Mesothelial cell of epicardium (in vitro differentiated cells): ENCODE measurements at places on chromosomes 16 and 17. TPM values are rescaled to one million over a fixed set of nuclear protein-coding genes. Genes with fewer than 3 reads are reported as not detected.

The PABPN1L gene
- total RNA-seq, result 0.22 to 0.41 TPM (median 0.40 TPM) in 3 replicates

DNA sequence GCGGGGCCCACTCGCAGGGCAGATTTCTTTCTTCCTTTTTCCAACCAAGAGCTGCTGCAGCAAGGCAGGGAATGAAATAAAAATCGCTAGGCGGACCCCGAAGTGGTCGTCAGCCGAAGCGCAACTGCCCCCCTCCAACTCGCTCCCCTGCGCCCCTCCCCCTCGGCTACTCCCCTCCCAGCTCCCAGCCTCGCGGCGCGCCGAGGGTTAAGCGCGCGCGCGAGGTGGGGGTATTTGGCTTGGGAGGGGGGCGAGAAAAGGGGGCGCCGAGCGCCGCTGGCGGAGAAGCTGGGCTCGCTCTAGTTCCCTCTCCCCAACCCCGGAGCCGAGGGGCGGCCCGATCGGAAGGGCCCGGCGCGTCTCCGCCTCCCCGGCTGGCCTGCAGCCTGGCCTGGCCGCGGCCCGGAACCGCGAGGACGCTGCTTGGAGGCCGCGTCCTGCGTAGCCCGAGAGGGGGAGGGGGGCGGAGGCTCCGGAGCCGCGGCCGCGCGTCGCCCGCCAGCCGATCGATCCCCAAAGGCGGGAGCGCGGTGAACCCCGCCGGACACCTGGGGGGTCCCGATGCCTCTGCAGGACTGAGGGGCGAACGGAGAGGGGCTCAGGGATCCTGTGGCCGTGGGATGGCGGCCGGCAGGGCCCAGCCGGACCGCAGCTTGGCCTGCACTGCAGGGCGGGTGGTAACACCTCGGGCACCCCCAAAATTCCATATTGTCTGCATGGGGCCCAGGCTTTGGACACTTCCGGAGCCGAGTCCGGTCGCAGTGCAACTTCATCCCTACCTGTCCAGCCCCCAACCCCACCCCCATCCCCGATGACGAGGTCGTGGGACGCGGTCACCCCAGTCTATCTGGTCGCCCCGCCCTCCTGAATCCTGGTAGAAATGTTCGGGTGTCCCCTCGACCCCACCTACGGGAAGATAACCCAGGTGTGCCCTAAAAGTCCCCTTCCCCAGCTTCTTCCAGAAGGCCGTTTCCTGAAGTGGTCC lies 4.9 kb upstream of the CBX4 start:
- no peak for DNase-seq

The GALK1 gene
- 28.0 to 32.1 TPM (median 30.4 TPM) in 3 replicates for total RNA-seq

GRCh38 chr16:12767897-12768296 lies 35.8 kb downstream of the CPPED1 start:
- no peak for DNase-seq

DNA sequence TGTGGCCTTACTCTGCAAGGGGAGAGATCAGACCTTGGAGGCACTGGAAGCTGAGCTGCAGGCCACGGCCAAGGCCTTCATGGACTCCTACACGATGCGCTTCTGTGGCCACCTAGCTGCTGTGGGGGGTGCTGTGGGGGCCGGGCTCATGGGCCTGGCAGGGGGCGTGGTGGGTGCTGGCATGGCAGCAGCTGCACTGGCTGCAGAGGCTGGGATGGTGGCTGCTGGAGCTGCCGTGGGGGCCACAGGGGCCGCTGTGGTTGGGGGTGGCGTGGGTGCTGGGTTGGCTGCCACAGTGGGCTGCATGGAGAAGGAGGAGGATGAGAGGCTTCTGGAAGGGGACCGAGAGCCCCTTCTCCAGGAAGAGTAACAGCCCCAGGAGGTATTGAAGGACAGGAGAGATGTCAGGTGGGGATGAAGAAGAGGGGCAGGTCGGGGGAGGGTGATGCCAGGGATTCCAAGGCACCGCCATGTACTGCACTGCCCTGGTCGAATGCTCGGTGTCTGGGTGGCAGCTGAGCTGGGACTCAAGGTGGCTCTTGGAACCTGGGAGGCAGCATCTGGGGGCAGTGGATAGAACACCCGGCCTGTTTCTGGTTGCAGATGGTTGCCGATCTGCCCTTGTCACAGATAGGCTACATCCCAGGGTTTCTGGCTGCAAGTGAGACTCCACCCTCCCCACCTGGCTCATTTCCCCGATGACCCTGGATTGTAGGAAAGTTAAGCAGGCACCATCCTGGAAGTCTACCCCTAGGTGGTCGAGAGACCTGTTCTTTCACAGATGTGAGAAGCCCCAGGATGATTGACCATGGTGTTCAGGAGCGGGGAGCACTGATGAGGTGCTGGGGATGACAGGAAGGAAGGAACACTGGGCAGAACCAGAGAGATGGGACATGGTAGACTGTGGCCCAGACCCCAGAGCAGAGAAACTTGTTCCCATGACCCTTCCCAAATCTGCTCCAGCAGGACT lies 5.1 kb downstream of the RNF112 start:
- no peak for DNase-seq

GRCh38 chr17:145671-146541 lies 8.5 kb downstream of the SCGB1C2 start:
- DNase-seq, result peak; percentile 28

- DNase-seq, result no peak
Observed at GRCh38 chr16:709566-710499, 4.2 kb upstream of the FBXL16 start.

DNA sequence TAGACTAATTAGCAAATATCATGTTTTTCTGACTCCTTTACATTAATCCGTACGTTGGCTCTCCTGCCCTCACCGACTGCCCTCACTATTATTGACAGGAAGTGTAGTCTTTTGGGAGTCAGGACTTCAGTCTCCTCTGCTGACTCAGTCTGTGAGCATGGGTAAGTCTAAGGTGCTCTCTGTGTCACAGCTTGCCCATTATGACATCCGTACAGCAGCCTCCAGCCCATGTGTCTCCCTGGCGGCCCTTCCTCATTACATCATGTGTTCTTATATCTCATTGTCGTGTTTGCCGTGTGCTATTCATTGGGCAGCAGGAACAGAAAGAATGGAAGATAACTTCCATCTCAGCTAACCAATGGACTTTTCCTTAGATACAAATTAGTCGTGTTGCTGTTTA lies 77.5 kb downstream of the MRTFB start:
- no peak for DNase-seq

The TMC8 gene
- 0.60 to 1.2 TPM (median 1.1 TPM) in 3 replicates for total RNA-seq

DNA sequence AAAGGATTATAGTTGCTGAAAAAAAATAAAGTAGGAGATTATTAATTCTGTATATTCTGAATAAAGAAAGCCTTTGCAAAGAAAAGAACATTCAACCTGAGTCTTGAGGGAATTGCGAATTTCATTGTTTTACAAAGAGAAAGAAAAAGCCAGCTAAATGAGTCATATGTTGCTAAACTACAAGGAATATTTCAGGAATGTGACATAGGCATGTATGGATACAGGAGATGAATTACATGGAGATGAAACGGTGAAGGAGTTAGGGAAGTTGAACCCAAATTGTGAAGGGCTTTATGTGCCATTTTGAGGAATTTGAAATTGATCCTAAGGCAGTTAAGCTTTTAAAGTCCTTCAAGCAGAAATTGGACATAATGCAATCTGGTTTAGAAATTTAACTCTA lies 177.3 kb upstream of the RBL2 start:
- no peak for DNase-seq

GRCh38 chr17:39763051-39763820 lies 25.5 kb downstream of the GRB7 start:
- DNase-seq, result no peak

DNA sequence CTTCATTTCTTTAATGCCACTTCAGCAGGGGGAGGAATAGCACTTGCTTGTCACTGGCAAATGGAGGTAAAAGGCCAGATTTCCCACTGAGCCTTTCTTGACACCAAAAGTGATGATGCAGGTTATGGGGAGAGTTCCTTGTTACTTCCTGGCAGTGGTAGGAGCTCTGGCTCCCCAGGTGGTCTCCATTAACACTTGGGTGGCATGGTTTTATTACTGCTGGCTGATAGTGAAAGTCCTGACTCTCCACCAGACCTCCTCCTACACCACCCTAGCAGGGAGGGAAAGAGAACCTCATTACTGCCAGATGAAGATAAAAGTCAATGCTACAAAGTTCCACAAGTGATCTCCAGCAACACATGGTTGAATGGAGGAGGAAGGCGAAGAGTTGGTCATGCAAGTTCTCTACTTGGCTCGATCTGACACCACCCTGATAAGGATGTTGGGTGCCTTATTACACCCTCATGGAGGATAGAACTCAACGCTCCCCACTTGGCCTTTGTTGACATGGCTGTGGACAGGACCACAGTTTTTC lies 152.7 kb upstream of the GNAO1 start:
- no peak for DNase-seq

GRCh38 chr17:61494325-61495160 lies 42.3 kb downstream of the TBX4 start:
- no peak for DNase-seq

The GRN gene
- 128 to 144 TPM (median 137 TPM) in 3 replicates for total RNA-seq

The TNFRSF13B gene
- not detected in 3 replicates for total RNA-seq

GRCh38 chr17:78400581-78401240 lies 22.3 kb downstream of the PGS1 start:
- DNase-seq, result no peak

The RNF227 gene
- total RNA-seq, result 3.0 to 3.4 TPM (median 3.1 TPM) in 3 replicates
